Activated naive CD8-positive, alpha-beta T cell treated with anti-CD3 and anti-CD28 coated beads for 36 hours (primary cell): ENCODE measurements at places on chromosomes 5 and 9. TPM values are rescaled to one million over a fixed set of nuclear protein-coding genes. Genes with fewer than 3 reads are reported as not detected.
A peak's percentile ranks its signal among the peaks of the same experiment; 100 is the strongest.

The ENTREP1 gene
- total RNA-seq, result not detected

- H3K27me3 ChIP-seq, result no peaks in the 10 kb centered on the region
- H3K36me3 ChIP-seq, result peaks cover 10% of the 10 kb centered on the region
- H3K4me1 ChIP-seq, result no peaks in the 10 kb centered on the region
- H3K27ac ChIP-seq, result no peak overlapping the region
- H3K4me3 ChIP-seq, result no peak overlapping the region
These were observed 143.3 kb downstream of the ARSB start for GRCh38 chr5:78841767-78842166.

- H3K27ac ChIP-seq, result peak overlapping the region; percentile 65
- H3K27me3 ChIP-seq, result no peaks in the 10 kb centered on the region
- H3K4me3 ChIP-seq, result no peak overlapping the region
- H3K36me3 ChIP-seq, result peaks cover 6% of the 10 kb centered on the region
These were observed 1.9 kb downstream of the PCBD2 start for GRCh38 chr5:134906811-134907210.

DNA sequence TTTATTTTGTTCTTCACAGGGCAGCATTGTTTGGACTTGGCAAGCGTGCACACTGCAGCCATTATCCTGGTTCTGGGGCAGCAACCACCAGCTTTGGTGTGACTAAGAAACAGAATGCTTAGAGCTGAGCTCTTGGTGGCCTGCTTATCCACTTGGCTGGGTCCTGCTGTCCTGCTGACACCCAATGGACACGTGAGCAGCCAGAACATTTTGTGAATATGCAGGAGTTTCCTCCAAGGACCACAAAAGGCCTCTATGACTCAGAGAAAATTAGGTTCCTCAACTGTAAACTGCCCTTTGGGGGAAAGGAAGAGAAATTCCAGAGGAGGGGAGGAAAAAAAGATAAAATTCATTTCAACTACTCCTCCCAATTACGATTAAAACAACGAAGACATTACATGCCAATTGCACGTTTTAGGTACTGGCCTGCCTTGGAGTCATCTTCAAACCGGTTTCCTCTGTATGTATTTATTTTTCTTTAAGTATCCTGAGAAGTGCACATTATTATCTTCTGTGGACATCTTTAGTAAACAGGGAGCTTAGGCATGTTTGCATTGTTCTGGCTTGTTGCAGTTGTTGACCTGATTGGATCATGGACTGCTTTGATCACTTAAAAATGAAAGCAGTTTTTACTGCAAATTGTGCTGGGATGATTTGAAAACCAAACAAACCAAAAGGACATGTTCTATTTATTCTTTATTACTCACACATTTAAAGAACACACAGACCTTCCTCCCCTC lies 82.3 kb upstream of the TLE4 start:
- H3K27ac ChIP-seq, result no peak overlapping the region
- peaks cover 2% of the 10 kb centered on the region for H3K36me3 ChIP-seq

- no peak for DNase-seq
- no peaks in the 10 kb centered on the region for H3K27me3 ChIP-seq
- H3K36me3 ChIP-seq, result peaks cover 12% of the 10 kb centered on the region
- H3K27ac ChIP-seq, result no peak overlapping the region
- H3K4me3 ChIP-seq, result no peak overlapping the region
These were observed 11.8 kb downstream of the FXN start for GRCh38 chr9:69047371-69047770.

DNA sequence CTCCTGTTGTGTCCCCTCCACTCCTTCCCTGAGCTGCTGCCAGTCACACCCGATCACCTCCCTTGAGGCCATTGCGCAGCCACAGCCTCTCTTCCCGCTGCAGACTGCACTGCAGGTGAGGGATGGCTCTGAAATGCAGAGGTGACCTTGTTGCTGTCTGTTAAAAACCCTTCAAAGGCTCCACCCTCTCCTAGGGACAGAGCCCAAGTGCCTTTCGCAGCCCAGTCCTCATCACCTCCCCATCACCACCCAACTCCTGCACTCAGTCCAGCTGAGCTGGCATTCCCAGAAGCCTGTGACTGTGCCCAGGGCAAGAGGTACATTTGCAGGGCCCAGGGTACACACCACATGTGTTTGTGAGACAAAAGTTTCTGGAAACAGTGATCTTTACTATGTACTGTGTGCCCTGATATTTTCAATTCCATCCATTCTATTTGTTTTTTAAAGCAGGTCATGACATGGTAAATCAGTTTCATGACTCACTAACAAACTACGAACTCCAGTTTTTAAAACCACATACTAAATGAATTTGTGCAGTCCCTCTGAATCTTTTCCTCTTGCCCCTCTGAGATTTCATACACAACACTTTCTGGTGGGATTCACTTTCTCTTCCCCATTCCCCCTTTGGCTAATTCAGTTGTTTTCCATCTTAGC lies 73.0 kb upstream of the SPOCK1 start:
- H3K4me1 ChIP-seq, result no peaks in the 10 kb centered on the region
- no peak overlapping the region for H3K4me3 ChIP-seq
- H3K36me3 ChIP-seq, result no peaks in the 10 kb centered on the region
- H3K27me3 ChIP-seq, result peaks cover 19% of the 10 kb centered on the region

The FST gene
- 0.10 TPM for total RNA-seq

- no peak overlapping the region for H3K27ac ChIP-seq
- no peak overlapping the region for H3K4me3 ChIP-seq
- no peak for DNase-seq
- H3K27me3 ChIP-seq, result peaks cover 17% of the 10 kb centered on the region
- peaks cover 9% of the 10 kb centered on the region for H3K4me1 ChIP-seq
- H3K36me3 ChIP-seq, result no peaks in the 10 kb centered on the region
These were observed 70.8 kb downstream of the FBXO38 start for GRCh38 chr5:148454576-148454975.

GRCh38 chr9:83572524-83572923 lies 34.3 kb upstream of the FRMD3 start:
- DNase-seq, result no peak
- H3K27ac ChIP-seq, result no peak overlapping the region
- H3K27me3 ChIP-seq, result no peaks in the 10 kb centered on the region
- H3K4me3 ChIP-seq, result no peak overlapping the region

DNA sequence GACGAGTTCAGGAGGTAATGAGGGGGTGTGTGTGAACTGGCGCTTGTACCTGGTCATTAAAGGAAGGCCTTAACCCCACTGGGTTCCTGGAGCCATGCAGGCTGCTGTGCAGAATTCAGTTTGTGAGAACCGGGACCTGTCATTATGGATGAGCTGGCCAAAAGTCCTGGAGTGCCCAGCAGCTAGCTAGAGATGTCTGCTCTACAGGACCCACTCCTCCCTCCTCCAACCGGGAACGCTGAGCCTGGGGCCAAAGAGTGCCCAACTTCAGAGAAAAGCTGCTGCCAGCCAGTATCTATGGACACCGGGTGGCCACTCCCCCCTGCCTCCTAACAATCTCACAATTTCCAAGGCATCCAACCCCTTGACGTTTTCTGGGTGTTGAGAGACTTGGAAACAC lies 1.2 kb downstream of the ENTREP1 start:
- DNase-seq, result no peak
- H3K27me3 ChIP-seq, result peaks cover 65% of the 10 kb centered on the region
- no peaks in the 10 kb centered on the region for H3K36me3 ChIP-seq
- H3K4me1 ChIP-seq, result no peaks in the 10 kb centered on the region

The SLC6A7 gene
- total RNA-seq, result not detected

GRCh38 chr9:34986540-34987047 lies 3.0 kb upstream of the DNAJB5 start:
- peaks cover 5% of the 10 kb centered on the region for H3K36me3 ChIP-seq
- no peak overlapping the region for H3K4me3 ChIP-seq
- peak; percentile 61 for DNase-seq
- peak overlapping the region; percentile 65 for H3K27ac ChIP-seq
- H3K27me3 ChIP-seq, result no peaks in the 10 kb centered on the region

DNA sequence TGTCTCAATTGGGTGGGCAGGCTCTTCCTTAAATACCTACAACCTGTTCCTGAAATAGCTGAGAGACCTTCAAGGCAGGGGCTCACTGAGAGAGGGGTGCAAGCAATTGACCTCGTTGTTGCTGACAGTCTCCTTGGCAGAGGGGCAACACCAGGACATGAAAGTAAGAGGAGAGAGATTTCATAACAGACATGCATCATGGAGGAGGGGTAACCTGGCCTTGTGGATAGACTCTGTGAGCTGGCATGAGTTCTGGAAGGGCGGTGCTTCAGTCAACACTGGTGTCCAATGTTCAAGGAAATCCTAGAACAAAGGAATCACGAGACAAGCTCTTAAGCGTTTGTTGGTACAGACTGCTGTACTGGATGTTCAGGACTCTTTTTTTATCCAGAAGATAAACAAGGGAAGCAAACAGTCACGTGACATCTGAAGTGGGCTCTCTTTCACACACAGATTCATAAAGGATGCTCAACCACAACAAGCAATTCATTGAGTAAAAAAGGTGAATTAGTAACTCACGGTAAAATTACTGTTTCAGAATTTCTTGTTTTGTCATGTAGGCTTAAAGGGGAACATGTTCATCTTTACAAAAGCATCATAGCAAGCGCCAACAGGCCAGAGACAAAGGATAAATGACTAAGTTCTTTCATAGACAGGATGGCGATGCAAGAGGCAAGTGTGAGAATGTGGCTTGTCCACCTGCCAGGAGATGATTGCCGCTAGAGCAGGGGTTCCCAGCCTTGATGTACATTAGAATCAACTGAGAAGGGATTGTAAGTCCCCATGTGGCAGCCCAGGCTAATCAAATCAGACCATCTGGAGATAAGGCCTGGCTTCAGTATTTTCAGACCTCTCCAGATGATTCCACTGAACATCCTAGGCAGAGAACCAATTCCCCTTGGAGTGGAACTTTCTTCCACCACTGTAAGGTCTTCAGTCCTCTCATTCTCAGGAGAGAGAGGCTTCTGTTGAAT lies 20.7 kb downstream of the ANKRA2 start:
- H3K27me3 ChIP-seq, result peaks cover 35% of the 10 kb centered on the region
- H3K27ac ChIP-seq, result no peak overlapping the region
- DNase-seq, result no peak
- H3K4me1 ChIP-seq, result no peaks in the 10 kb centered on the region
